ENCODE measurements at places on chromosomes 11 and 22. TPM values are rescaled to one million over a fixed set of nuclear protein-coding genes. Genes with fewer than 3 reads are reported as not detected.

The CAPN5 gene
- 1.3 TPM for total RNA-seq

The OR4D6 gene
- total RNA-seq: not detected

The CRACR2B gene
- total RNA-seq: 3.8 TPM

The TMPRSS13 gene
- total RNA-seq: 0.54 TPM

The GVQW3 gene
- total RNA-seq: 7.0 TPM

The NFRKB gene
- 48.2 TPM for total RNA-seq

The USP2 gene
- 0.54 TPM for total RNA-seq

The CARD16 gene
- 5.9 TPM for total RNA-seq

The OR5A1 gene
- total RNA-seq: under 0.01 TPM

The ELFN2 gene
- total RNA-seq: under 0.01 TPM

The TNNI2 gene
- 1.3 TPM for total RNA-seq

The OSM gene
- 88.9 TPM for total RNA-seq

The MAP6 gene
- total RNA-seq: under 0.01 TPM
